ENCODE measurements at places on chromosomes 3 and 15. TPM values are rescaled to one million over a fixed set of nuclear protein-coding genes. Genes with fewer than 3 reads are reported as not detected.

GRCh38 chr15:99592145-99592791 is 26.5 kb downstream of the MEF2A start:
- peaks cover 4% of the 10 kb centered on the region for H3K4me1 ChIP-seq
- peak; percentile 88 for DNase-seq
- no peak overlapping the region for H3K4me3 ChIP-seq
- H3K36me3 ChIP-seq: no peaks in the 10 kb centered on the region
- H3K27ac ChIP-seq: no peak overlapping the region
- H3K27me3 ChIP-seq: no peaks in the 10 kb centered on the region

- no peak for DNase-seq
- peak overlapping the region; percentile 86 for H3K27ac ChIP-seq
- peaks cover 25% of the 10 kb centered on the region for H3K4me1 ChIP-seq
- no peak overlapping the region for H3K4me3 ChIP-seq
These were observed 32.4 kb downstream of the DZIP1L start for GRCh38 chr3:138082992-138083386.

The FMN1 gene
- total RNA-seq: 29.4 TPM

The NMD3 gene
- 95.0 TPM for total RNA-seq

- H3K4me3 ChIP-seq: no peak overlapping the region
- H3K27ac ChIP-seq: no peak overlapping the region
- DNase-seq: no peak
- H3K4me1 ChIP-seq: no peaks in the 10 kb centered on the region
- no peaks in the 10 kb centered on the region for H3K27me3 ChIP-seq
These were observed 531.6 kb downstream of the MECOM start for GRCh38 chr3:169131690-169132464.

The CLPX gene
- 25.8 TPM for total RNA-seq

The ERICH6 gene
- not detected for total RNA-seq

GRCh38 chr3:126134219-126134975 is 46.0 kb downstream of the ALDH1L1 start:
- DNase-seq: peak; percentile 36
- no peaks in the 10 kb centered on the region for H3K4me1 ChIP-seq
- H3K27ac ChIP-seq: no peak overlapping the region
- no peaks in the 10 kb centered on the region for H3K36me3 ChIP-seq
- H3K27me3 ChIP-seq: peaks cover 39% of the 10 kb centered on the region

GRCh38 chr3:23356169-23356568 is 153.0 kb downstream of the UBE2E2 start:
- H3K36me3 ChIP-seq: no peaks in the 10 kb centered on the region
- no peak overlapping the region for H3K4me3 ChIP-seq
- H3K27ac ChIP-seq: no peak overlapping the region
- H3K27me3 ChIP-seq: no peaks in the 10 kb centered on the region
- DNase-seq: no peak

The DPPA4 gene
- not detected for total RNA-seq

DNA sequence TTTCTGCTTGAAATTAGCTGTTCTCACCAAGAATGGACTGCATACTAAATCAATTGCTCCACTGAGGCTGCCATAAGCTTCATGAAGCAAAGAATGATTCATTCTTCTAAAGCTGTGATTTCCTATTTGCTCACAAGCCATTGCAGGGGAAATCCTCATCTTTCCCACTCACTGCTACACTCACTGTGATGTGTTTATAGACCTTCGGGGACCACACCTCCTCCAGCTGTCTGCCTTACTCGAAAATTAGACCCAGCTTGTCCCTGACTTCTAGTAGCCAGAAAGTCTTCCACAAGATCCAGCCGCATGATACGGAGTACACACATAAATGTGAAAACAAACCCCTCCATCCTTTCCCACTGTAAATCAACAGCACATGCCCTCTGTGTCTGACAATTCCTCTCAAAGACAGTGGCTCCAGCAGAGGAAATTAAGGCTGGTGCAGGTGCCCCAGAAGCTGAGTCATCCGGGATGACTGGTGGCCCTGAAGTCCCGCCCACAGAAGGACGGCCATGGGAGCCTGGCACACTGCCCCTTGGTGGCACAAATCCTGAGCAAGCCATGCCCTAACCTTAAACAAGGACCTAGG is 172.0 kb downstream of the STT3B start:
- H3K36me3 ChIP-seq: peaks cover 7% of the 10 kb centered on the region
- DNase-seq: peak; percentile 92
- peak overlapping the region; percentile 14 for H3K27ac ChIP-seq

Measured in IMR-90 (cell line).